ENCODE measurements at places on chromosomes 7 and 10.

GRCh38 chr10:98391578-98391991 is 23.4 kb downstream of the PYROXD2 start:
- no peak for DNase-seq

- DNase-seq, result peak; percentile 60
Observed at GRCh38 chr7:37833107-37833817, 15.1 kb upstream of the NME8 start.

GRCh38 chr7:127252377-127252713 is 396 bp downstream of the GRM8 start:
- no peak for DNase-seq

- DNase-seq, result no peak
Observed at GRCh38 chr7:404812-405488, 114.7 kb downstream of the PDGFA start.

All from CD4-positive, alpha-beta T cell treated with Interleukin-4 for 1 hour (primary cell).